ENCODE measurements at places on chromosomes 16 and 17. TPM values are rescaled to one million over a fixed set of nuclear protein-coding genes. Genes with fewer than 3 reads are reported as not detected.

GRCh38 chr17:49471089-49471683, 23.9 kb upstream of the NGFR start:
- DNase-seq = no peak

DNA sequence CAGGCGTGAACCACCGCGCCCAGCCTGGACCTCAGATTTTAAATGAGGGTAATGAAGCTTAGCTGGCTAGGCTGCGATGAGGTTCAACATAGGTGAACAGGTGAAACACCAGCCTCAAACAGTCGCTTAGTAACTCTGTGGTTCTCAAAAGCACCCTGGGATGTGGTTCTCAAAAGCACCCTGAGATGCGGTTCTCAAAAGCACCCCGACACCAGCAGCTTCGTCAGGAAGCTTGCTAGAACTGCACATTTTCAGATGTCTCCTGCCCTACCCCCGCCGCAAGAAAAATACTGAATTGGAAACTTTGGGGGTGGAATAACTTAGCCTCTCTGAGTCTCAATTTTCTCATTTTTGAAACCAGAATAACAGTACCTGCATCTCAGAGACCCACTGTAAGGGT, 86.7 kb upstream of the XYLT1 start:
- no peak for DNase-seq

C17orf78 gene
- polyA plus RNA-seq = not detected

DNA sequence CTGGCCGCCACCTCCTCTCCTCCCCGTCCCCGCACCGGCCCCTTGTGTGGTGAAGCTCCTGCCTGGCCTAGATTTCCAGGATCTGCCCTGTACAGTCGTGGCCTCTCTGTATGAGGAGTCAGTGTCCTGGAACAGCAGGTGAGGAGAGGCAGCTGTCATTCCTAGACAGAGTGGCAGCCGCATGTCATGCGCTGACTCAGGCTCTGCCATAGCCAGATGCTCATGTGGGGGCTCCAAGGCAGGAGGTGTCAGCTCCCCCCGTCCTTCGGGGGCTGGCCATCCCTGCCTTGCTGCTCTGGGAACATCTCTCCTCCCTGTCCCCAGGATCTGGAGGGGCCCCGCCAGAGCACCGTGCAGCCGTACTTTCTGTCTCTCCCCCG, 60.4 kb downstream of the BAIAP2 start:
- DNase-seq = no peak

TXNDC11 gene
- polyA plus RNA-seq = 45.1 TPM

DNA sequence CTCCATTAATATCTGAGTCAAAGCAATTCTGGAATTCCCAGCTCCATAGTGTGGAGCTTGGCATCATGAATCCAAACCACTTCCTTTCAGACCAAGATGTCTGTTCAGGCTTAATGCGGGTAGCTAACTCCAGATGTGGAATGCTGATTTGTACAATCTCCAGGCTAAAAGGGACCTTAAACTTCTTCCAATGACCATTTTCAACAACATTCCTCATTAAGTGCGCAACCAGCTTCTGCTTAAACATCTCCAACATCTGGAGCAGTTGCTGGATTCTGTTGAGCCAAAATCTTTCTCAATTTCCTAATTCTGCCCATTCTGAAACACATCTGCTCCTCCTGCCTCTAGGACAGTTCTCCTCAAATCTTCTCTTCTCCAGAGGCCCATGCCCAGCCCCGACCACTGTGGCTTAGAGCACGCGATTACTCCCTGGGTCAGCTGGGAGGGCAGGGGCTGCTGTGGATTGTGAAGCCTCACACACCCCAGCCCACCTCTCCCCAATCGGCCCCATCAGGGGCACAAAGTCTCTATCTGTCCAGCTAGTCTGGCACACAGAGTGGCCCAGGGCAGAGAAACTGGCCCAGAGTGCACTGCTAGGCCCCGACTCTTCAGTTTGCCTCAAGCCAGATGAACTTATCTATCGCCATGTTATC, 36.2 kb downstream of the ASPA start:
- DNase-seq = peak; percentile 33

DNA sequence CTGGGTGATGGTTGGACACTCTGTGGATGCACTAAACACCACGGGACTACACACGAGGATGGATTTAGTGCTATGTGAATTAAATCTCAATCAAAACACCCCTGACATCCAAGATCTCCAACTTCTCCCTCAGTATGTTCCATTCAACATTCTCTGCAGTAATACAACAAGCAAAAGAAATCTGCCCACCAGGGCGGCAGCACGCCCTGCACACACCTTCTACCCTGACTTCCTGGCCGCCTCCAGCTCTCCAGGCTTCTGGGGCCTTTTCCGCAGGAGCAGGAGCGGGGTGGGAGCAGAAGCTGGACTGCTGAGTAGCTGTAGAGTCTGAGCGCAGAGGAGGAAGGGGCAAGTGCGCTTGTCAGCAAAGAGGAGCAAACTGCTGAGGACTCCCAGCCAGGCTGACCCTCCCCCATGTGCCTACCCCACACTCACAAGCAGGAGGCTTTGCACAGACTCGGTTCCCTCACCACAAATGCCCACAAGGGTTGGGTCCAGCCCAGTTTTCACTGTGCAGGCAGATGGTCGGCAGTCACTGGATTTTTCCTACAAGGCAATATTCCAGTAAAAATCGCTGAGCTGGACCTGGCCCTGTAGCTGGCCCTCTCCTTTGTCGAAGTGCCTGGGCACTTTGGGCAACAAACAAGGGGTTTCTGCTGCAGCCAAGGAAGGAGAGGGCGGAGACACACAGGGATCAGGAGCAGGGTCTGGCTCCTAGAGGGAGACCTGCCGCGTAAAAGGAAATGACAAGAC, 22.8 kb downstream of the ZDHHC7 start:
- no peak for DNase-seq

- no peak for DNase-seq
Observed at GRCh38 chr17:32746698-32747097, 130.2 kb downstream of the MYO1D start.

- DNase-seq = no peak
Observed at GRCh38 chr16:75337430-75337829, 86.0 kb upstream of the BCAR1 start.

GRCh38 chr17:73307130-73307529, 4.7 kb downstream of the CDC42EP4 start:
- DNase-seq = no peak

DNA sequence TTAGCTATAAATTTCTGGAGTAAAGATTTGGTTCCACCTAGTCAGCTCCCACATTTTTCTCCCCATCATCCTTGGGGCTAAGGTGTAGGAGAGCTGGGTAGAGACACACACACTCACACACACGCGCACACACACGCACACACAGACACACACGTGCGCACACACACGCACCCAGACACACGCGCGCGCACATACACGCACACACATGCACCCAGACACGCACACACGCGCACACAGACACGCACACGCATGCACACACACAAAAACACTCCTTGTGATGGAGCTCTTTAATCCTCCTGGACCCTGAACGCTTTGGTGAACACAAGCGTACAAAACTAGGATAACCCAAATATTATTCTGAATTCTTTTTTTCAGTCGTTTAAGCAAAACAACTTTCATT, 253.6 kb downstream of the C16orf95 start:
- no peak for DNase-seq

DNA sequence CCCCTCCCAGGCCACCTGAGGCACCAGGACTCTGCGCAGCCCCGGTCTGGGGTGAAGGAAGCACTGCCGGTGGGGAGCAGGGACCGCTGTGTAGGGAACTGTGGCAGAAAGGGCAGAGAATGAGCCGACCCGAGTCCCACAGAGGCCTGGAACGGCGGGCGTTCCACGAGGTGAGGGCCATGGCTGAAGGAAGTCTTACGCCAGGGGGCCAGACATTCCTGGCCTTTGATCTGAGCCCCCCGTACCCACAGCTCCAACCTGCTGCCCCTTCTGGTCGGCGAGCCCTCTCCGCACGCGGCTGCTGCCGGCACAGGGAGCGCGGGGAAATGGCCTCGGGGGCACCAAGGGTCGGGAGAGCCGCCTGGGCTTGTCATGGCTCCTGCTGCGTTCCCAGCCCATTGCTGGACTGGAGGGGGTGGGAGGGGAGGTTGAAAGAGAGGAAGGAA, 1.4 kb upstream of the WNT3 start:
- no peak for DNase-seq

DNA sequence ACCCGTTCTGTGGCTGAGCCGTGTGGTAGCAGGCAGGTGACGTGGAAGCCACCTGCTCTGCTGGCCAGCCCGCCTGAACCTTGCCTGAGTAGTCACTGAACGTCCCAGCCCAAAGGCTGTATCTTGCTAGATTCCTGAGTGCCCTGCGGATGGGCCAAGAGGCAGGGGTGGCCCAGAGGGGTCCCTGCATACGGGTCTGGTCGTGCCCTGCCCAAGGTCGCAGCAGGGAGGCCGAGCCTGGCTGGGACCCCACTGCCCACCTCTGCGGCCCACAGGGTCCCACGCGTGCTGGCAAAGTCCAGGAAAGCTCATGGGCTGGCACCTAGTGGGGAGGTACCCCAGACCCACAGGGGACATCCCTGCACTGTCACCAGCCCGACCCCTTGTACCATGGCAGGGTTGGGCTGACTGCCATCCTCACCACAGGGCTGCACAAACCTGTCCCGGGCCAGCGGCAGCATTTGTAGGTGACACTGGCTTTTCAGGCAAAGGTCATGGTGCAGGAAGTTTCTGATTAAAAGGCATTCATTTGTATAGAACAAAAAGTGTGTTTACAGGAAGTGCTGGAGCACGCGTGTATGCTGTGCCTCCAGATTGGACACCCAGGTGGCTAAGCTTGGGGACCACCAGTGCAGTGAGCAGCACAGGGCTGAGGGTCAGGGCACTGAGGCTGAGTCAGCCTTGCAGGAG, 45.1 kb upstream of the ZC3H18 start:
- DNase-seq = no peak

DNA sequence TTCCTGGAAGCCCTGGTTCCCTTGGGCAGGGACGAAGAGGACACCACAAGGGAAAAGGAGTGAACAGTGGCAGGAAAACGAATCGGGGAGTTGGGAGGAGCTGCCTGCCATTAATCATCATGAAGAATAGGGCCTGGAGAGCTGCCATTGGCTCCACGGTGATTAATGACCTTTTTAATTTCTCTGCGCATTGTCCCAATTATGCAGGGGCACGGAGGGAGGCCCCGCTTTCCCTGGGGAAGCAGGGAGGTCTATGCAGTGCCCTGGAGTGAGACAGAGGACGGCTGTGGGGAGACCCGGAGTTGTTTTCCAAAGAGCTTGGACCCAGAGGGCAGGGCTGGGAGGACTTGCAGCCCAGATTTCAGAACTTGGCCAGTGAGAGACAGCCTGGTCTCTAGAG, 338.9 kb upstream of the C16orf82 start:
- DNase-seq = no peak

RAB11FIP4 gene
- polyA plus RNA-seq = 0.02 TPM

TM4SF5 gene
- polyA plus RNA-seq = not detected

DNA sequence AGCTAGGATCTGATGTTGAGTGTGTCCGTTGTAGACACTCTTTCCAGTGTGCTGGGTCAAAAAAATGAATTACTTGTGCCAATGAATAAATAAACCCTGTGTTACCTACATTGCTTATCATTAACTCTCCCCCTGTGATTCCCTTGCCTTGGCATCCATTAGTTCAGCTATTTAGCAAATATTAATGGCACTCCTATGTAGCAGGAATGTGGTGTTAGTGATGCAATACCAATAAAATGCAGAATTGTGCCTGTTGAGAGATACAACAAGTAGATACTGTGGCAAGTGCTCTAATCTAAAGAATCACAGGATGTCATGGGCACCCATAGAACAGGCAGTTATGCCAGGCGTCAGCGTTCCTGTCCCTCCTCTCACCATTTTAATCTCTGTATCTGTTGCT, 343.2 kb downstream of the PMP22 start:
- DNase-seq = no peak

GRCh38 chr17:49882434-49882833, 34.6 kb upstream of the TAC4 start:
- DNase-seq = no peak

DNA sequence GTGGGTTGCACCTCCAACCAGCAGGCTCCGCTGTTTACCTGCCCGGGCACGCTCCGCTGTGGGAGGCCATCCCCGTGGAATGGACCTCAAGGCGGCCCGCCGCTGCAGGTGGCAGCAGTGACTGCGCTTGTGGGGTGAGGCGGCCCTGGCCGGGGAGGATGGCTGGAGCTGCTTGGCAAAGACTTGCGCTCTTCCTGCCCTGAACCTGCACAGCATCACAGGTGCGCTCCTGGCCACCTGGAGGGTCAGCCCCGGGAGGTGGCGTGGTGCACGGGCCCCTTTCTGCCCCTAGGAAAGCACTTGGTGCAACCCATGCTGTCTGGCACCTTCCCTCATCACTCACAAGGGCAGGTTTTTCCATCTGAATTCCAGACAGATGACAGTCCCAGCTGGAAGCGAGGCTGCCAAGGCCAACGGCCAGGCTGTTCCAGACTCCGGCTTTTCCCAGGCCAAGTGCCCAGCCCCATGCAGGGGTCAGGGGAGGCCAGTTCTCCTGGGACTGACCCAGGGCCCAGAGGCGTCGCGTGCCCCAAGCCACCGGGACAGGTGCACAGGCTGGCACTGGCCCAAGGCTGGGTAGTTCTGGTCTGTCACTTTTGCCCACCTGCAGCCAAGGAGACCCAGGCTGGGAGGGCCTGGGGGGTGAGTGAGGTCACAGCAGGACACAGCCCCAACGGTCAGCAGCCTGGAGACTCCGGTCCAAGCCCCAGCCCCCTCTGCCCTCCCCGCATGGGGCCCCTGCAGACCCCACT, 13.3 kb downstream of the UTS2R start:
- DNase-seq = no peak

DNA sequence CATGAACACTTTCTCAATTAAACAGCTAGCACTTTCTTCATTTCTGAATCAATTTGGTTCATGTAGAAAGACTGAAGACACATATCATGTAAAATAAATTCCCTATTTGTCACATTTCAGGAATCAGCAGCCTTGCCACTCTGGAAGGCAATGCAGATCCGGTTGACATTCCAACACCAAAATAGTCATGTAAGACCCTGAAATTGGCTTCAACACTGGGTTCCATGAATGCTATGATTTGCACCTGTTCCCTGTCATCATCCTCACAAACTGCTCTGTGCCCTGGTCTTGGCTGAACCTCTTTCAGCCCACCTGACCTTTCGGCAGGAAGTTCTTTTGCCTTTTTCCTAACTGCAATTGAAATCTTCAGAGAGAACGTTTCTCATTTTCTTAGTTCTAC, 156.9 kb downstream of the CDH8 start:
- DNase-seq = no peak

DNA sequence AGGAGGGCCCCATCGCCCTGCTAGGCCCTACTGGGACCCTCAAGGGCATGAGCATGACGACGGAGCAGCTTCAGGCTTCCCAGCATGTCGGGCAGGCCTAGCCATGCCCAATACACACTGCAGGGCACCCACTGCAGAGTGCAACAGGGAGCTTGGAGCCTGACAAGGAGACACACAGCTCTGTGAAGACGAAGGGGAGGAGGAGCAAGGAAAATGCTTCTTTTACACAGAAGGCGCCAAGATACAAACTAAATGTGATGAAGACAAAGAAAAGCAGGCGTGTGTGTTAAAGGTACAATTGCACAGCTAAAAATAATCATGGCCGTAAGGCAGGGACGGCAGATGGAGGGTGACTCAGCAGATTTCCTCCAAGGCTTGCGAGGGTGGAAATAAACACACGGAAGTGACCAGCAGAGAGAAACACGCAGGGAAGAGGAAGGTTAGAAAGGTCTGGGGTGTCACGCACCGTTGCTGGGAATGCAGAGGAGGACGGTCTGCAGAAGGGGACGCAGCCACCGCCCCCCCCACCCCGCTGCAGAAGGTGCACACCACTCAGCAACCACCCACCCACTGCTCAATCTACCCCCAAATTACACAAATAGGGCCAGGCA, 108.5 kb downstream of the ZNF778 start:
- peak; percentile 59 for DNase-seq

ZNF747 gene
- 6.4 TPM for polyA plus RNA-seq

Data from BJ (cell line).